SK-N-DZ (cell line): ENCODE measurements at places on chromosomes 6 and 20.

- DNase-seq = no peak
Measured at GRCh38 chr6:13763740-13764381, 50.5 kb downstream of the MCUR1 start.

DNA sequence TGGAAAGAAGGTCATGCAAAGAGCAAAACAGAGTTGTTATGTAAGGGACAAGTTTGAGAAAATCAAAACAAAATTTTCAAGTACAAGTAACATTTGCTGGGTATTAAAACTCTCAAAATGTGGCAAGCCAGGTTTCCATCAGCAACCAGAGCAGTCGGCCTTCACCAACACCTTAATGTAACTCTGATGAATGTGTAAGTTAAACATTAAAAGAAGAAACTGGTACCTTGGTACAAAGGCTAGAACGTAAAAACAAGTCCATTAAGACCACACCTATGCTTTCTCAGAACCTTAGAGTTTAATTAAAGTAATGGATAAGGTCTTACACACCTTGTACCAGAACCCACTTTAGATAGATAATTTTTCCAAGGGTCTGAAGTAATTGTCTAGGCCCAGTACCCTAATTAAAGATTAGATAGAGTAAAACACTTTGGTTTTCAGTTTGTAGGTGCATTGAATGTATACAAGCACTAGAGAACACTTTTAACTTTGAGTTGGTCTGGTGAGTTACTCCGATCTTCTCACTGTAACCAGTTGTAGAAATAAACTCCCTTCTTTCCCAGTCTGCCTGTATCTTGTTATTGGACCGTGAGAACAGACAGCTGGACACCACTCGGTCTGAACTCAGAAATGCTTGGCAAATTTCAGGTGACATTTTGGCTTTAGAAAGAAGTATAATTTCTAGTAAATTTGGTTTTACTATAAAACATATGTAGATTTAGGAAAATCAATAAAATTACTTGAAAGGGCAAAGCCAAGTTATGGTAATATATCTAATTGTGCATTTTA lies 319.4 kb downstream of the HTR1B start:
- no peak for DNase-seq

DNA sequence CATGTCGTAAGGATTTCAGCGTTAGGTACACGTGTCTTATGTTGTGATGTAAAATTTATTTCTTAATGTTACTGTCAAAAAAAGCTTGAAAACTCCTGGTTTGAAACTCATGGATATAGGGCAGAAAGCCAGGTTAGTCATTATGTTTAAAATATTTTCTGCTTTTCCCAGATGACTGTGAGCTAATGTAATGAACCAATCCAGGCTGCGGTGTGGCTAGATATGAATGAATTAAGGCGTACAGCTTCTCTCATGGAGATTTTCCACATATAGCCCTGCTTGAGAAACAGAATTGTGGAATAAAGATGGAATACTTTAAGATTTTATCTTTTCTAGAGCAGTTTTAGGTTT lies 80.3 kb upstream of the STMND1 start:
- DNase-seq = no peak

DNA sequence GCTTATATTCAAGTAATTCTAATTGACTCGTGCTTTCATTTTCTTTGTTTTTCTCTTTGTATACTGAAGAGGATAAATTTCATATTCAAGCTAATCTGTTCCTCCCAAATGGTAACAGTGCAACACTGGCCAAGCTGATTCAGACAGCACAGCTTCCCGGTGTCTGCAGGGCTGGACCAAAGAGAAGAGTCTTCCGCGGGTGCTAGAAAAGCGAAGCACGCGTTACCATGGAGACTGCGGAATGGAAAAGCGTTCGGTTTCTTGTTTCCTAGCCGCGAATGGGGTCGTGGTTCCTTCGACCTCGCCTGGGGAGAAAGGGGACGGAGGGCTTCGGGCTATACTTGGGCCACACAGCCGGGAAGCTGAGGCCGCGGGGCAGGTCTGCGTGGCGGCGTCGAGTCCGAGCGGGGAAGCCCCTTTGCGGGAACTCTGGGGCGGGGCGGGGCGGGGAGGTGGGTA lies 6.2 kb upstream of the ZNF311 start:
- DNase-seq = peak; percentile 45

DNA sequence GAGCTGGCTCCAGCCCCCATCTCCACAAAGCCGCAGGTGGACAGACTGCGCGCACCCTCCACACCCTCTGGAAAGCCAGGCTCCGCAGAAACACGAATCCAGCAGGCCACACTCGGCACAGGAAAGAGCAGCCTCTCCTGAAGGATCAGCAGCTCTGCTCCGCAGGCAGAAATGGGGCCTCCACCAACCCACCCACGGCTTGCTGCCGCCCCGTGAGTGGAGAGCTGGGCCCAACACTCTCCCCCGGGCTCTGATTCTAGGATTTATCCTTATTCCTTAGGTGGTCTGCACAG lies 39.2 kb downstream of the TAF4 start:
- DNase-seq = no peak

DNA sequence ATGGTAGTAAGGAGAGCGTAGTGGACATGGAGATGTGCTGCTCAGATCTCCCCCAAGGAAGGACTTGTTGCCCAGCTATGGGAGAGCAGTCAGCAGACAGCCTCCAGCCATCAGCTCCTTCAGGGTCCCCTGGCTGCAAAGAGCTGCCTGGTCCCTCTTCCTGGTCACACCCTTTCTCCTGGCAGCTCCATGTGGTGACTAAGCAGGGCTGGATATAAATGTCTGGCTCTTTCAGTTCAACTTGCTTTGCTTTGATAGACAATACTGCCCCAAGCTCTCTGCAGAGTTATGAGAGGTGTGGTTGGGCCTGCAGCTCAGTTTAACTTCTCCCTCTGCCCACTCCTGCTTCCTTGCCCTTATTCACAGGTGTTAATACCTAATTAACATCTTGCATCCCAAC lies 64.1 kb upstream of the DDR1 start:
- no peak for DNase-seq

DNA sequence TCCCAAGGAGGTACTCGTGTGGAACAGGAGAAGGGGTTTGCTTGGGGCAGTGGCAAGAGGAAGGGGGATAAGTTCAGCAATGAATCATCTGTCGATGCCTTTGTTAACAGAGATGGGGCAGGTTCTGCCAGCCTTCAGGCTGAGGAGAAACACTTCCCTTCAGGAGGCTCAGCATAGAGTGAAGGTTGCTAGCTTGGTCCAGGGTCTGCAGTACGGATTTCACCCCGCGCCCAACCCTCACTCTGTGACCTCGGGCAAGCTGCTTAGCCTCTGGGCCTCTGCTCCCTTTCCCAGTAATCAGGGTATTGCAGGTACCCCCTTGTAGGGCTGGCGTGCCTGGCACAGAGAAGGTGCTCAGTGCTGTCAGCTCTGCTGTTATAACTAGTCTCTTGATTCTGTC lies 7.5 kb downstream of the CAPN11 start:
- no peak for DNase-seq

- DNase-seq = no peak
Measured at GRCh38 chr6:90955246-90955645, 368.4 kb upstream of the MAP3K7 start.

- DNase-seq = no peak
Measured at GRCh38 chr20:62487561-62488354, 12.0 kb upstream of the GATA5 start.

DNA sequence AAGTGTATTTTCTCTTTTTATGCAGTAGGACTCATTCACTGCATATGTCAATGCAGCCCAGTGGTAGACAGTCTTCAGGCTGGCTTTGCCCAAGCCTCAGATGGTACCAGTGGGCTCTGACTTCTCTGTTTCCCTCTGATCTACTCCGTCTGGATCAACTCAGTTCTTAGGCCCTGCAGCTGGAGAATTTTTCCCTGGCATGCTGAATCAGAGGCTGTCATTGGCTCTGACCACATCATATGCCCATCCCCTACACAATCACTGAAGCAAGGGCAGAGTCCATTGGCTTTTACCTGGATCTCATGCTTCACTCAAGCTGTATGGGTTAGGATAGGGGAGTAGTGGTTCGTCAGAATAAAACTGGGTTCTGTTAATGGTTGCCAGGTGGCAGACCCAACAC lies 57.8 kb downstream of the KIZ start:
- DNase-seq = no peak
